GM12878 (cell line): ENCODE measurements at places on chromosomes 1 and 21. TPM values are rescaled to one million over a fixed set of nuclear protein-coding genes. Genes with fewer than 3 reads are reported as not detected.

DNA sequence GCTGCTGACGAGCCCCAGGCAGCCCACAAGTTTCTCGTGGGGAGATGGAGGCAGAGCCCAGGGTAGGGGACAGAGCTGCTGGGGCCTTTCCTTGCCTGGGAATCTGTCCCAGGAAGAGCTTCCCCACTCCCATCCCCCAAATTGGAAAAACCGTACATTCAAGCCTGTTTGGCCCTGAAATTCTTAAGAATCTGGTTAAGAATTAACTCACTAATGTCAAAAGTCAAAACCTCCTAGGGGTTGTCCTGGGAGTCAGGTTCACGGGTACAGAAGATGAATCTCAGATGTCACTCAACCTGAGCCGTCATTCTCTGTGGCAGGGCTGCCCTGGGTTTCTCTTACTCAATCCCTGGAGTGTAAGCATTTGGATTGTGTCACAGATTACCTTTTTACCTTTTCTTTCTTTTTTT, 8.4 kb downstream of the C1orf115 start:
- DNase-seq: no peak

GRCh38 chr1:208857465-208857864, 613.3 kb upstream of the PLXNA2 start:
- no peak for DNase-seq

Gene SLC2A5
- polyA plus RNA-seq: 18.7 and 19.9 TPM in 2 replicates

DNA sequence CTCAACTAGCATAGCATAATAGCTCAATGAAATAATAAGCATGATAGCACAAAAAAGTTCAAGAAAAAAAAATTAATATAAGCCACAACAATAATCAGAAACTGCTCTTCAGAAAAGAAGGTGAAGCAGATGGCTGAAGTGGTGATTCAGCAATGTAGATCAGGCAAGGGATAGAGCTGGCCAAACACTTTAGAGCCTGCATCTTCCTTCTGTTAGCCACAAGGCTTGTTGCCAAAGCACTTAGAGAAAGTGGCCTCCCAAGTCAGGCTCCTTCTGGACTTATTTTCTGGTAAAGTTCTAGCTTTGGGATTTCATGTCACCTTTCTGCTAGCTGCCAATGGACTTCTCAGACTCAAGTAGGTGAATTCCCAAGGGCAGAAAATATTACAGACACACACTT, 60.3 kb upstream of the C1orf87 start:
- DNase-seq: no peak

DNA sequence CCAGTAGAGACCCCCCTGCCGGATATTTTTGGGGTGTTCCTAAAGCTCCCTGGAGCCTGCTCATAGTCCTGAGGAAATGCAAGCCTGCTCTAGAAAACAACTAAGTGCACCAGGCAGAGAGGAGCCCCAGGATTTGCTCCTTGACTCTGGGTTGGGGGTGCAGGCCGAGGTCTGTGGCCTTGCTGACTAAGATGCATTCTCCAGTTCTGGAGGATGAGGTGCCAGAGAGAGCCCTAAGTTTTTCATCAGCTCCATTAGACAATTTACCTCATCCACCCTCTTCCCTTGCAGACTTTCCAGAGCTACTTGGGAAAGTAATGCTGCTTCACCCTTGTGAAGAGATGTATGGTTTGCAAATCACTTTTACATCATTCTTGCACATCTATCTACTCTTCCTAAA, 9.1 kb downstream of the TUFT1 start:
- no peak for DNase-seq

- DNase-seq: no peak
Measured at GRCh38 chr21:38234395-38235142, 22.2 kb upstream of the KCNJ15 start.

Gene RNU1-4
- polyA plus RNA-seq: 2.6 and 3.0 TPM in 2 replicates

Gene ELOVL1
- 104 and 111 TPM in 2 replicates for polyA plus RNA-seq

Gene KRTAP19-1
- not detected in 2 replicates for polyA plus RNA-seq

Gene EDN2
- polyA plus RNA-seq: 0.43 and 0.48 TPM in 2 replicates
